ENCODE measurements at places on chromosomes 3 and 15.

- H3K36me3 ChIP-seq, result no peaks in the 10 kb centered on the region
- DNase-seq, result no peak
- H3K27ac ChIP-seq, result no peak overlapping the region
- no peaks in the 10 kb centered on the region for H3K27me3 ChIP-seq
- H3K4me3 ChIP-seq, result no peak overlapping the region
- no peaks in the 10 kb centered on the region for H3K4me1 ChIP-seq
Observed at GRCh38 chr15:92429378-92430068, 35.8 kb downstream of the ST8SIA2 start.

DNA sequence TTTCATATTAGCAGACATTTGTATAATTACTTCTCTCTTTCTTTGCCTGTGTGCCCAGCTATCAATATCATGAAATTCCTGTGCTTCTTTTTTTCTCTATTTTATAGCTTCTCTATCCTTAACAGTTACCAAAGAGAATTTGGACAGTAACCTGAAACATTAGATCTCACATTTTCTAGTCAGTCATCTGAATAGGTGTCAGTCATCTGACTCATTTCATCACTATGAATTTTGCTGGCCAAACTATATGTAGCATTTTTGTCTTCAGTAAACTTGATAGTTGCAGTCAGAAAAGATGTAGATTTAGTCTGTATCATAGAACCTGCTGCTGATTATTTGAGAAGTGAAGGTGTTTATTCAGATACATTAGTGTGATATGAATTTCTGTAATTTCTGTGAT, 52.6 kb downstream of the HMG20A start:
- peaks cover 7% of the 10 kb centered on the region for H3K36me3 ChIP-seq
- no peak overlapping the region for H3K4me3 ChIP-seq
- H3K4me1 ChIP-seq, result no peaks in the 10 kb centered on the region
- DNase-seq, result no peak

GRCh38 chr3:145842294-145842902, 318.6 kb downstream of the PLOD2 start:
- no peak overlapping the region for H3K4me3 ChIP-seq
- no peak for DNase-seq
- no peaks in the 10 kb centered on the region for H3K27me3 ChIP-seq
- H3K27ac ChIP-seq, result no peak overlapping the region
- no peaks in the 10 kb centered on the region for H3K36me3 ChIP-seq

DNA sequence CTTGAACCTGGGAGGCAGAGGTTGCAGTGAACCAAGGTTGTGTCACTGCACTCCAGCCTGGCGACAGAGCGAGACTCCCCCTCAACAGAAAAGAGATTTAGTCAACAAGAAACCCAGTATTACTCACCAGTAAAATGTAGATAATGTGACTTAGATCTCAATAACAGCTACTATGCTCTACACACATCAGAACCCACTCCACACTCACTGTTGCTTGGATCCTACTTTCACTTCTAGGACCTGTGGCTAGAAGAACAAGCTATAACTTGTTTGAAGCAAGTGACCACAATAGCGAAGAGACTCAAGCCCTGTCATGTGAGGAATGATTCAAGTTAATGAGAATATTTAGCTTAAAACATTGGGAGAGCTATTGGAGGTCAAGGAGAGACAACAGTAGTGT, 100.7 kb downstream of the ANXA2 start:
- no peaks in the 10 kb centered on the region for H3K4me1 ChIP-seq
- no peak for DNase-seq
- no peak overlapping the region for H3K27ac ChIP-seq
- H3K27me3 ChIP-seq, result no peaks in the 10 kb centered on the region

- no peaks in the 10 kb centered on the region for H3K27me3 ChIP-seq
- no peak overlapping the region for H3K27ac ChIP-seq
- DNase-seq, result no peak
- H3K4me1 ChIP-seq, result no peaks in the 10 kb centered on the region
- H3K36me3 ChIP-seq, result no peaks in the 10 kb centered on the region
Observed at GRCh38 chr15:33019354-33019981, 175.0 kb downstream of the FMN1 start.

- DNase-seq, result no peak
- H3K36me3 ChIP-seq, result no peaks in the 10 kb centered on the region
- peaks cover 2% of the 10 kb centered on the region for H3K27me3 ChIP-seq
- H3K4me1 ChIP-seq, result no peaks in the 10 kb centered on the region
Observed at GRCh38 chr3:25457671-25458419, 29.8 kb downstream of the RARB start.

- no peak overlapping the region for H3K4me3 ChIP-seq
- no peaks in the 10 kb centered on the region for H3K4me1 ChIP-seq
Observed at GRCh38 chr15:44720460-44721176, 9.3 kb downstream of the B2M start.

DNA sequence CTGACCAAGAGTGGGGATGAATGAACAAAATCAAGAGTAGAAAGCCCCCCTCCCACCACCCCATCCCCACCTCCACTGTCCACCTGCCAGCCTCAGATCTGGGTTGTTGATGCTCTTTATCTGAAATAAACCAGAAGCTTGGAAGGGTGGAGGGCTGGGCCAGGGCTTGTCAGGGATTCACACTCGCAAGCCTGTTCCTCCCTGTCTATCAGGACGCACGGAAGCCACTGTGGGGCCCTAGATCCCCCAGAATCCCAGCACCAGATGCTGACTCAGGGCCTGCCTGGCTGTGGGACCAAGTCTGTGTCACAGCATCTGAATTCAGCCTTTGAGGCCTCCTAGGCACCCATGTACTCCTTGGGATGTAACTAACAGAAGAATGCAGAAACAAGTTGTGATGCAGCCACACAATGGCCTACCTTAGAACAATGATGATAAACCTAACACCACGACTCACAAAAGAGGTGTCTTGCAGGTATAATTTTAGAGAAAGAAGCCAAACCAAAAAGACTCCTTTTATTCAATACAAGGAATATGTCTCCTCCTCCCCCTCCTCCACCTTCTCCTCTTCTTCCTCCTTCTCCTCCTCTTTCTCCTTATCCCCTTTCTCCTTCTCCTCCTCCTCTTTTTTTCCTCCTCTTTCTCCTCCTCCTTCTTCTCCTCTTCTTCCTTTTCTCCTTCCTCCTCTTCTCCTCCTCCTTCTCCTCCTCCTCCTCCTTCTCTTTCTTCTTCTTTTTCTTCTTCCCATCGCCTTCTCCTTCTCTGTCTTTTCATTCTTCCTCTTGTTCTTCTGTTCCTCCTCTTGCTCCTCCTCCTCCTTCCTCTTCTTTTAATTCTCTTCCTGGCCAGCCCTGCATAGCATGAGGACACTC, 234.7 kb downstream of the PLCL2 start:
- no peak for DNase-seq
- H3K27me3 ChIP-seq, result no peaks in the 10 kb centered on the region
- H3K4me3 ChIP-seq, result no peak overlapping the region
- no peak overlapping the region for H3K27ac ChIP-seq
- H3K4me1 ChIP-seq, result no peaks in the 10 kb centered on the region

DNA sequence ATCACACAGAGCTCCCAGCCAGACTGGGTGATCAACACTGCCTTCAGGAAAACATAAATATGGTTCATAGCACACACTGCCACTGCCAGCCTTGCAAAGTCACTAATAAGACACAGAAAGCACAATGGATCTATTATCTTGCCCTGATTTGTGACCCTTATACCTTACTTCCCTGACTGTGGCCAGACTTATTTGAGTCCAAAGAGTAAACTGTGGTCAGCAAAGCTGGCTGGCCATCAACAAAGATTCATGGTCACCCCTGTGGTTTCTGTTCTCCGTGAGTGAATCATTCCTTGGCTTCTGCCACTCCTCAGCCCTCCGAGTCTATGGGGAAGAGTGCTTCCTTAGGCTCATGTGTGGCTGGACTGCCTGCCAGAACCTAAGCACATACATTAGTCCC, 437.7 kb downstream of the RAP2B start:
- H3K4me1 ChIP-seq, result no peaks in the 10 kb centered on the region
- no peak overlapping the region for H3K27ac ChIP-seq
- DNase-seq, result no peak
- no peak overlapping the region for H3K4me3 ChIP-seq
- peaks cover 2% of the 10 kb centered on the region for H3K27me3 ChIP-seq
- no peaks in the 10 kb centered on the region for H3K36me3 ChIP-seq

- H3K27me3 ChIP-seq, result no peaks in the 10 kb centered on the region
- no peaks in the 10 kb centered on the region for H3K36me3 ChIP-seq
- no peaks in the 10 kb centered on the region for H3K4me1 ChIP-seq
Observed at GRCh38 chr15:50911621-50912020, 3.1 kb downstream of the AP4E1 start.

GRCh38 chr3:53072653-53073552, 27.0 kb upstream of the SFMBT1 start:
- H3K27me3 ChIP-seq, result no peaks in the 10 kb centered on the region
- peak; percentile 96 for DNase-seq
- no peaks in the 10 kb centered on the region for H3K36me3 ChIP-seq
- H3K4me3 ChIP-seq, result peak overlapping the region; percentile 24

GRCh38 chr3:101340591-101340990, 20.2 kb upstream of the IMPG2 start:
- no peaks in the 10 kb centered on the region for H3K36me3 ChIP-seq
- no peak for DNase-seq
- H3K4me3 ChIP-seq, result no peak overlapping the region
- H3K27ac ChIP-seq, result no peak overlapping the region
- H3K4me1 ChIP-seq, result no peaks in the 10 kb centered on the region
- no peaks in the 10 kb centered on the region for H3K27me3 ChIP-seq

DNA sequence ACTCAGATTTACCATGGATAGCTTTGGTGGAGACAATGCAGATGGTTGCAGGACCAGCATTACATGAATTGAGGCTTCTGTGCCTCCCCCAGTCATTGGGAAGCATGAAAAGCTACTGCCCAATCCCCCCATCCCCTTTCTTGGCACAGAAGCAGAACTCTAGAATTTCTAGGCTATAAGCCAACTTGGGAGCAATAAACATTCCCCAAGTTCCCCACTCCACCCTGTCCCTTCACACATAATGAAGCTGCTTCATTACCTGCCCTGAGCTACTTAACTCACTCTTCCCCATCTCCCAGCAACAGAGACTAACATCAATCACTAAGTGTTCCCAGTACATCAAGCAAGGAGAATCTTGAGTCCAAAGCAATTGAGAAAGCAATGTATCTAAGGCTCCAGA, 164.5 kb downstream of the RORA start:
- H3K27me3 ChIP-seq, result no peaks in the 10 kb centered on the region
- H3K4me1 ChIP-seq, result no peaks in the 10 kb centered on the region
- no peak overlapping the region for H3K4me3 ChIP-seq
- no peak for DNase-seq

- DNase-seq, result no peak
- no peak overlapping the region for H3K27ac ChIP-seq
Observed at GRCh38 chr15:95857124-95857757, 473.3 kb upstream of the NR2F2 start.

- H3K27me3 ChIP-seq, result no peaks in the 10 kb centered on the region
- H3K4me1 ChIP-seq, result no peaks in the 10 kb centered on the region
- H3K27ac ChIP-seq, result no peak overlapping the region
- no peaks in the 10 kb centered on the region for H3K36me3 ChIP-seq
Observed at GRCh38 chr3:177590826-177591225, 393.5 kb upstream of the TBL1XR1 start.

DNA sequence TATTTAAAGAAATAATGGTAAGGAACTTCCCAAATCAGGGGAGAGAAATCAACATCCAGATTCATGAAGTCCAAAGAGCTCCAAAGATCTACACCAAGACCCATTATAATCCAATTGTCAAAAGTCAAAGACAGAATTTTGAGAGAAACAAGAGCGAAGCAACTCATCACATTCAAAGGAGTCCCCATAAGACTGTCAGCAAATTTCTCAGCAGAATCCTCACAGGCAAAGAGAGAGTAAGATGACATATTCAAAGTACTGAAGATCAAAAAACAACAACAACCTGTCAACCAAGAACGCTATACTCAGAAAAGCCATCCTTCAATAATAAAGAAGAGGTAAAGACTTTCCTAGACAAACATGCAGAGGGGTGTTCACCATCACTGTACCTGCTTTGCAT, 342.1 kb downstream of the TIGIT start:
- no peak for DNase-seq
- H3K4me1 ChIP-seq, result no peaks in the 10 kb centered on the region
- no peaks in the 10 kb centered on the region for H3K36me3 ChIP-seq
- H3K4me3 ChIP-seq, result no peak overlapping the region
- H3K27me3 ChIP-seq, result no peaks in the 10 kb centered on the region

DNA sequence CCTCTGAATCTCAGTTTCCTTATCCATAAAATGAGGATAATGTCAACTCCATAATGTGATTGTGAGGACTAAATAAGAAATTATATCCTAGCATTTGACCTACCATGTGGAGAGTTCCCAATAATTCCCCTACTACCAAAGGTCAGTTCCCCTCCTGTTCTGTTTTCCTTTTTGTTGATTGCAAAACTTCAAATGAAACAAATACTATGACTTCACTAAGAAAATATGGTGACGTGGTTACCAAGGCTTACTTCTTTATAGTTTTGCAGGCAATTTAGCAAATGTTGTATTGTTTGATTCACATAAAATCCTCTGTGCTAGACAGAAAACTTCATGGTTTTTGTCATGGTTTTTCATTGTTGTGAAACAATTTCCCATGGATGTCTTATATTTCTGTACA, 153.8 kb upstream of the RORA start:
- H3K27me3 ChIP-seq, result no peaks in the 10 kb centered on the region
- DNase-seq, result no peak
- no peaks in the 10 kb centered on the region for H3K36me3 ChIP-seq
- no peak overlapping the region for H3K27ac ChIP-seq
- H3K4me3 ChIP-seq, result no peak overlapping the region

GRCh38 chr3:128416578-128417211, 50.0 kb downstream of the DNAJB8 start:
- no peak overlapping the region for H3K4me3 ChIP-seq
- no peaks in the 10 kb centered on the region for H3K27me3 ChIP-seq
- no peaks in the 10 kb centered on the region for H3K36me3 ChIP-seq
- no peak for DNase-seq
- H3K4me1 ChIP-seq, result no peaks in the 10 kb centered on the region
- H3K27ac ChIP-seq, result no peak overlapping the region

DNA sequence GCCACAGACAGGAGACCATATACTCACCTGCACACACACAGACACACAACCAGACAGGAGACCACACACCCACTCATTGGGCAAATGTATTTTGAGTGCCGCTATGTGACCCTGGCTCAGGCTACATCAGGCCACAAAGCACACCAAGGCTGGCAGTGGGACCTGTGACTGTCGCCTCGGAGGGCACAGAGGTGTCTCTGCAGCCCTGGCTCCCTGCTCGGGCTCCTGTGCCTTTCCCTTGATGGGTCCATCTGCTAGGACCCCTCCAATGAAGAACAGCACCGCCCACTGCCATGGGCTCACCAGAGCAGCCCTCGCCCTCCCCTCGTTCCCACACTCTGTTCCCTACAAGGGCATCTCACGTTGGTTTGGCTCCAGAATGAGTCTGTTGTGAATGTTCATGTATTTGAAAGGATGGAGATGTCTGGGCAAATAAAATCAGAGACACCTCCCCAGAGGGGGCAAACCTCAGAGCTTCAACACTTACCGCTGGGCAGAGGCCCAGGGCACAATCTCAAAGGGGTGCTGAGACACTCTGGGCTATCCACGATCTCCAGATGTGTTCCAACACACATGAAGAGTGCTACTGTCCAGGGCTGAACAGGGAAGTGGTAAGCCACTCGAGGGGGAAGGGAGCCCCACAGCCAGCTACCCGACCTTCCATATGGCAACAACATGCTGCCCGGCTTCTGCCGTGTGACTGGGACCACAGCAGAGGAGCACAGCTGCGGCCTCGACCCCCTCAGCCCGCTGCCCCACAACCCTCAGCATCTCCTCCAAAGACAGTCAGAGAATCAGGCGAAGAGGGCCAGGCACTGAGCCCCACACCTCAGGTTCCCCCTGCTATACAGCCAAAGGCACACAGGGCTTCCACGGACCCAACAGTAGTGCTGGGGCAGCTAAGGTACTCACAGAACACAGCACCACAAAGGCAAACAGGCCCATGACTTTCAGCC, 74.9 kb downstream of the OCA2 start:
- no peaks in the 10 kb centered on the region for H3K27me3 ChIP-seq
- DNase-seq, result no peak
- H3K4me1 ChIP-seq, result no peaks in the 10 kb centered on the region
- H3K27ac ChIP-seq, result no peak overlapping the region
- no peak overlapping the region for H3K4me3 ChIP-seq
